ENCODE measurements at places on chromosomes 4 and X.

DNA sequence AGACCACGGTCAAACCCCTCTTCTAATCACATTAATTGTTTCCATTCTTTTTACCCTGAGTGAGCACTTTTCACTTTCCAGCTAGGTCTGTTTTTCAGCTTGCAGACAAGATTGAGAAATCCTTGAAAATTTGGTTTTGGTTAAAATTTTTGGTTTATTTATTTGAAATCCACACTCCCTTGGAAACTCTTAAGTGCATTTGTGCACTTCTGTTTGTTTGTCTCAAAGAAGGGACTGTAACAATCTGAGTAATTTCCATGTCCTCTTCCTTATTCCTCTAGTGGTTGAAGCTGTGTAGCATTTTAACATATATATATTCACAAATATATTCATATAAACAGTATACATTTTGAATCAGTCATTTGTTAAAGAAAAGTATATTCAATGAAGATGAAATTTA is 333.3 kb downstream of the ANK2 start:
- DNase-seq, result no peak

DNA sequence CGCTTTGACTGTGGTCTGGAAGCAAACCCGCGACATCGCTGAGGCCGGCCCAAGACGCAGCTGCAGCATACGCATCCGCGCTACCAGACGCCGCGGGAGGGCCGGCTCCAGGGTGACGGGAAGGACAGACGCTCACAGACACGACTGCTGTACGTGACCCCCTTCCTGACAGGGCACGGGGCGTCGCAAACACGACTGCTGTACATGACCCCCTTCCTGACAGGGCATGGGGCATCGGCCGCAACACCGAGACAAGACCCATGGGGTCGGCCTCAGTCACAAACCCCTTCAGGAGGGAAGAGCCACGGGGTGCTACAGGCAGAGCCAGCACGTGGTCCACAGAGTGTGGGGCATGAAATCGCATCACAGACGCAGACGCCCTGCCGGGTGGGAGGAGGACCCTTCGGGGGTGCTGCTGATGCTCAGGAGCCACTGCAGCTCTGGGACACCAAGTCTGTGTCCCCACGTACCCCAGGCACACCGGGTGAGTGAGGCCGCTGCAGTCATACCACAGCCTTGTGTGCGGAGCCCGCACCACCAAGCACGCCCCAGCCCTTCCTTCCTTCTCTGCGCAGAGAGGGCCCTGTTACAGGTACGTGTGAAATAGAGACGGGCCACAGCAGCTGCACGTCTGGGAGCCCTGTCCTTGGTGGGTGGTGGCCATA is 38.7 kb upstream of the CPLX1 start:
- DNase-seq, result no peak

GRCh38 chr4:76694056-76694455 is 203.9 kb downstream of the SOWAHB start:
- DNase-seq, result no peak

DNA sequence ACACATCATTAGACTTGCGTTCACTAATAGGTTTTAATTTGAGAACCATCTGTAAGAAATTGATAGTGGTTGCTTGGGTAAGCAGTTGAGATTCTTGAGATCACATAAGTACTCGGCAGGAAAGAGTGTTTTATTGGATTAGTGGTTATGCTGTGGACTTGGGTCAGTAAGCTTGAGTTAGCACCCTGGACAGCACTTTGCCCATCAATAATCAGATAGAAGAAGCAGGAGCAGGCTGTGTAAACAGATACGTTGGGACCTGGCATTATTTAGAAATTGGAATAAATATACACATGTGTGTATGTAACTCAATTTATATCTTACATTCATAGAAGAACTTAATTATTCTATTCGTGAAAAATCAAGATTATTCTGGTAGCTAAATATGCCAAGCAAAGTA is 357.5 kb upstream of the SMIM31 start:
- no peak for DNase-seq

GRCh38 chr4:21901831-21902230 is 46.7 kb downstream of the KCNIP4 start:
- no peak for DNase-seq

DNA sequence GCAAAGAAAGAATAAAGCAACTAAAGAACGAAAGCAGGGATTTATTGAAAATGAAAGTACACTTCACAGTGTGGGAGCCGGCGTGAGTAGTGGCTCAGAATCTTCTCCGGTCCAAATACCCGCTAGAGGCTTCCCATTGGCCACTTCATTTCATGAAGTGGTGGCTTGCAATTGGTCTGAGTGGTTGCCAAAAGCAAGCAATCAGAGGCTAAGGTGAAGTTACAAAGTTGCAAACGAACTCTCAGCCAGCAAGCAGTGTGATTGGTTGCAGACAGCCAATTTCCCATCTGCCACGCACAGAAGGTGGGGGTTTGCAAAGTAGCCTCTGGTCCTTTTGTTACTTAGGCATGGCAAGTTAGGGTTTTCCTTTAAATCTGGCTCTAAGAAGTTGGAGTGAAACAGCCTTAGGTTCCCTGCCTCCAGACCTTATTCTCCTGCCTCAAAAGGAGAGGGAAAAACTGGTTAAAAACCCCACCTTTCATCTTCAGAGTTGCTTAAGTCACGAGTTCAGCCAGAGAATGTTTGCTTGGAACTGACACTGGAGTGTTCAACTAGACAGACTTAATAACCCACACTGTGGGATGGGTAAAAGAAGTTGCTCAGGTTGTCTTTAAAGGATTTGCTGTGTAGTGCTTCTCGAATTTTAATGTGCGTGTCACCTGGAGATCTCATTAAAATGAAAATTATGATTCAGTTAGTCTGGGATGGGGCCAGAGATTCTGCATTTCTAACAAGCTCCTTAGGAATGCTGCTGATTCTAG is 6.9 kb upstream of the CLOCK start:
- DNase-seq, result no peak

- no peak for DNase-seq
Observed at GRCh38 chrX:13463608-13464007, 105.8 kb upstream of the EGFL6 start.

GRCh38 chr4:69965628-69966027 is at the start of gene CSN2:
Gene CSN2, minus strand, starts transcription at chr4:69965728. Its CDS starts 4,733 bp downstream, at chr4:69960995.
- no peak for DNase-seq

- DNase-seq, result no peak
Observed at GRCh38 chrX:40154250-40154852, 56.6 kb upstream of the BCOR start.

DNA sequence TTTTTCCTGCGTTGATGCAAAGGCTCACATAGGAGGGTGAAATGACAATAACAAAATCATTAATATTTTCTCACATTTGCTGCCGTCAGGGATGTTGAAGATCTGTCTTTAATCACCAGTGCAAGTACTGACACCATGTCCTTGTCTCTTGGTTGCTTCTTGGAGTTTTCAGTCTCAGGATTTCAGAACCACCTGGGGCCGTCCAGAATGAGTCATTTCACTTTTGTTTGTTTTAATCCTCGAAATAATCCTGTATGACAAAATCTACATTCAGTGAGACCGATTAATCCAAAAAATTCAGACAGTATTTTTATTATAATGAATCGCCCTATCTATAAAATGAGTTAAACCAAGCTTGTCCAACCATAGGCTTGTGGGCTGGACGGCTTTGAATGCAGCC is 47.2 kb downstream of the NEIL3 start:
- no peak for DNase-seq

DNA sequence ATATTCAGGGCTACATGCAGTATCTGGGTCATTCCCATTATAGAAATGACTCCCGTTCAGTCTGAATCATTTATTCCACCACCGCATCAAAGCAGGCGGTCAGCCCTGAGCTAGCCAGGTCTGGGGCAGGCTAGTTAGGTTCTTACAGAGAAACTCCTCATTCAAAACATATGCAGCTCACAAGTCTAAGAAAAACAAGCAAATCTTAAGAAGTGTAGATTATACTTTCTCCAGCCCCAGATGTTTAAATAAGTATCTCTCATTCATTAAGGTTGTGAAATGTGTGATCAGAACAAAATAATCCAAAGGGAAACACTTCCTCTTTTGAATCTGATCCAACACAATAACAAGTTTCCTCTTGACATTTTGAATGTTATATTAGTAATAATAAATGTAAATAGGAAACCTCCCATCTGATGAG is 441.9 kb downstream of the INPP4B start:
- no peak for DNase-seq

DNA sequence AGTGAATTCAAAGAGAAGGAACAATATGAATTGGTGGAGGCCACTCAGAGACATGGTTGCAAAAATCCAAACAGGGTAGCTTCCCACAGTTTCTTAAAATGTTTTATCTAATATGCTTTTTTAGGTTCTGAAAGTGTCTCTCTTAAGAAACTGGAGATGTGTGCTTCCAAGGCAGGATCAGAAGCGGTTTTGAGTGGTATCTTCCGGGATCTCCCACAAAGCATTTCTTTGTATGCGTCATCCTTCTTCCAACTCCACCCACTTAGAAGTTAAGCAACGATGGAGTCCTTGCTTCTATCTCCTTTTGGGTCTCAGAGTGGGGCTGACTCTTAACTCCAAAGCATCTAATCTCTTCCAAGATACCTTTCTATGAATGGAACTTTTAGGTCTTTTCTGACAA is 196.7 kb downstream of the MID1 start:
- DNase-seq, result no peak

- DNase-seq, result no peak
Observed at GRCh38 chr4:182928061-182928460, 10.9 kb upstream of the DCTD start.

GRCh38 chr4:66777097-66777496 is 768.2 kb downstream of the CENPC start:
- no peak for DNase-seq

GRCh38 chrX:107348051-107348450 is 101.4 kb upstream of the FRMPD3 start:
- DNase-seq, result no peak

- DNase-seq, result no peak
Observed at GRCh38 chr4:48931459-48931858, 24.9 kb upstream of the OCIAD2 start.

DNA sequence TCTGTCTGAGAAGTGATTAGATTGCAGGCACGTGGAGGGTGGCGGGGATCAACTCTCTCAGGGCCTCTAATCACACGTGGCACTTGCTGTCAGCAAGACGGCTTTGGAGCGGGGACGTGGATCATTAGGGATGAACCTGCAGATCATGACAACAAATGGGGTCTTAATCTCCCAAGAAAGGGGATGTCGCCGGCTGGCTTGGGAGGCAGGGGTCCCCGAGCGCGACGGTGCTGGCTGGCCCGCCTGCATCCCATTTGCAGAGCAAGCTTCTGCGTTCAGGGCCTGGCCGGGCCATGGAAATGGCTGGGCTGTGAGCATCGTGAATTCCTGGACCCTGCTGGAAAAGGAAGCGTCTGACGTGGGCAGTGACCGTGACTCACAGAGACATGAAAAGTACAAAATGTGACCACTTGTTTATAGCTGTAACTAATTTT is 85.1 kb upstream of the SHOX start:
- DNase-seq, result no peak

Measured in D721Med (cell line).